Activated CD4-positive, alpha-beta T cell treated with anti-CD3 and anti-CD28 coated beads, Interleukin-2, amount 50 U/mL, for 16 hours (primary cell): ENCODE measurements at places on chromosomes 5 and 9.

- no peak for DNase-seq
Observed at GRCh38 chr9:573691-574410, 267.6 kb upstream of the DMRT1 start.

DNA sequence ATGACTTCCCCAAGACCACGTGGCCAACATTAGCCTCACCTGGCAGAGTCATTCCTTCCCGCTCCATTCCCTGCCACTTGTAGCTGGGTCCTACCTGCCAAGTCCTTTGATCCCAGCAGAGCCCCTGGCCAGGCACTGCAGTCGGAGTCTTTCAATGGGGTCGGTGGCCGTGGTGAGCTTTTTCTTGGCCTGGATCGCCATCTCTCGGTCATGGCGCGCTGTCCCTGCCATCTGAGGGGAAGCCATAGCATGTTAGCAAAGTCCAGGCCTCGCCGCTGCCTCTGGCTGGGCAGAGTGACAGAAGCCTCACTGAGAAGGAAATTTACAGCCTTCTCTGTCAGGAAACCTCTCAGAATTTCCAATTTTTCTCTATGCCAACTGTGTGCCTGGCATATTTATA is 17.5 kb downstream of the CAPSL start:
- no peak for DNase-seq

DNA sequence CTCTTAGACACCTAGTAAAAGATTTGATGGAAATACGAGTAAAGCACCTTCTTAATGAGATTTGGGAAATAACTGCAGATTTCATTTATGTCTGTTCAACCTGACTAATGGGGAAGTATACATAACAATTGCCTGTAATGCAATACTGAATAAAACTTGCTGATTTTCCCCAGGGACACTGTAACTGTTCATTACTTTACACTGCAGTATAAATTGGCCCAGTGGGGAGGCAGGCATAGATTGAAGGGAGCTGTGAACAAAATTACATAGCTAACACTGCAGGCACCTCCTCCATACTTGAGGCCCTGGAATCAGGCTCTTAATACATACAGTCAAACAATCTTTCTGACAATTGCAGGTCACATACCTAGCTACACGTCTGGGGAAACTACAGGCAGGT is 216.2 kb downstream of the PTPRD start:
- no peak for DNase-seq

DNA sequence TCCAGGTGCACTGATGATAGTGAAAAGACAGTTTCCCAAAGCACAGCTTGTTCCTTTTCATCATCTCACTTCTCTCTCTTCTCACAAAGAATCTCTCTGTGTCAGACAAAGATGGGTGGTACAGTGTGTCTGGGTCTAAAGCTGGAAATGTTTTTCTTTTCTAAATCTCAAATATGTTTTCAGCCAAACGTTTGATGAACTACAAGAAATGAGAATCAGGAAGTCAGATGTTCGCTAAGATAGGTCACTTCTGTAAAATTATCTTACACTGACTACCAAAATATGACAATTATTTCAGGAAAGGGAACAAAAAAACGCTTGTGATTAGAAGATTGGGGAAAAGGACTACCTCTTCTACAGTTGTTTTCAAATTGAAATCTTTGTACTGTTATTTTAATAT is 708.8 kb downstream of the PTPRD start:
- DNase-seq = no peak
